GM23338 (cell line): ENCODE measurements at places on chromosomes 1 and 21. TPM values are rescaled to one million over a fixed set of nuclear protein-coding genes. Genes with fewer than 3 reads are reported as not detected.
A peak's percentile ranks its signal among the peaks of the same experiment; 100 is the strongest.

DNA sequence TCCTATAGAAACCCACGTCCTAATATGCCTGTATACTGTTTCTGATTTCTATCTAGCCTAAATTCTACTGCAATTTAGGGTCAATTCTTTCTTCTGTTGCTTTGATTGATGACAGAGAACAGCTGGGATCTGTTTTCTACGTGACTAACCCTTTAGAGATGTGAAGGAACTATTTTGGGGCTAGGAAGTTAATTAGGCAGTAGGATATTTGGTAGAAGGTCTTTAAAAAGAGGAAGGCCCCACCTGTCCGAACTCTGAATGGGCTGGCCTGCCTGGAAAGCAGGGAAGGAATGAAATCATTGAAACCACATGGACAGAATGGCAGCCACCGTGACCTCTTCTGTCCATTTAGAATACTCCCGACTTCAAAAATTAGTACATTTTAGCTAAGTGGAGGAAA, 21.0 kb downstream of the EIF2D start:
- no peak overlapping the region for H3K27ac ChIP-seq
- H3K4me1 ChIP-seq, result no peaks in the 10 kb centered on the region
- no peak for DNase-seq
- no peaks in the 10 kb centered on the region for H3K27me3 ChIP-seq
- H3K4me3 ChIP-seq, result no peak overlapping the region

DNA sequence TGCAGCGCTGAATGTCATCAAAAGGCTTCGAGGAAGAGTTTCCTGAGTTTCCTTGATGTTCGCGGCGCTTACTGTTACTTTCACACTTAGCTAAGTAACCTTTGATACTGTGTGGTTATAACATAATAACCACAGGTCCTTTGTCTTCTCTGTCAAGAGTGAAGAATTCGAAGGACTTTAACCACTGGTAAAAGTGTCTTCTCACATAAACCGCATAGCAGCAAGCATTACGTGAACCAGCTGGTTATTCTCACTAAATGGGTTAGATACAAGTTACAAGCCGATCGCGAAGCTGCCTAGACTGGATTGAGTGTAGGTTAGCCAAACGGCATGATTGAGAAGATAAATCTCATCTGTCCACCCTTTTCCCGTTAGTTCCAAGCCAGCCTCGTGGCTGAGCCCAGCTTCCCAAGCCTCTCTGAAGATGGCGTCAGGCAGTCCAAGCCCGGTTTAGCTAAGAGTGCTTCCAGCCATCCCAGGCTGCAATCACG, 18.3 kb upstream of the IFNGR2 start:
- no peak for DNase-seq
- no peak overlapping the region for H3K4me3 ChIP-seq
- no peak overlapping the region for H3K27ac ChIP-seq

- H3K27ac ChIP-seq, result no peak overlapping the region
- no peaks in the 10 kb centered on the region for H3K36me3 ChIP-seq
- DNase-seq, result peak; percentile 53
Measured at GRCh38 chr1:225655509-225656258, 2.8 kb upstream of the ENAH start.

GRCh38 chr1:52926864-52927211, 238 bp upstream of the SCP2 start:
- DNase-seq, result no peak
- H3K4me1 ChIP-seq, result 0 out of 2 replicates have a peak, but pooled peaks cover 5% of the 10 kb centered on the region
- H3K4me3 ChIP-seq, result peak overlapping the region; percentile 84

GRCh38 chr1:231162297-231162969, 575 bp downstream of the TRIM67 start:
- peaks cover 94% of the 10 kb centered on the region for H3K27me3 ChIP-seq
- H3K4me1 ChIP-seq, result 0 out of 2 replicates have a peak, but pooled peaks cover 6% of the 10 kb centered on the region
- DNase-seq, result peak; percentile 71
- peak overlapping the region; percentile 69 for H3K4me3 ChIP-seq

DNA sequence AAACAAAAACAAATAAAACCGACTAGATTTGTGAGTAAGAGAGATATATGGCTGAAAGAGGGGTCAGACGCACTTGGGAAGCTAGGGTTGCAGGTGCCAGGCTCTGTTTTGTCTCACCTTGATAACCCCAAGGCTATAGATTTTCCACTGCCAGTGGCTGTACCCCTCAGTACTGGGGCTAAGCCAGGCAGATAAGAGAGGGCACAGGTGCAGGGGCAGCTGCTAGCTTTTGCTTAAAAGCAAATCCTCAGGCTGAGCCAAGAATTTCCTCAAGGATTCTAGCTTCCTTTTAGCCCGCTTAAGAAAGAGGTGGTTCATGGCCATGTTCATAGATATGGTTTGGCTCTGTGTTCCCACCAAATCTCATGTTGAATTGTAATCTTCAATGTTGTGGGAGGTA, 57.9 kb downstream of the OVGP1 start:
- no peak for DNase-seq
- H3K4me3 ChIP-seq, result no peak overlapping the region
- no peak overlapping the region for H3K27ac ChIP-seq
- H3K27me3 ChIP-seq, result no peaks in the 10 kb centered on the region
- H3K36me3 ChIP-seq, result no peaks in the 10 kb centered on the region
- H3K4me1 ChIP-seq, result peaks cover 4% of the 10 kb centered on the region

- H3K27ac ChIP-seq, result no peak overlapping the region
- H3K36me3 ChIP-seq, result no peaks in the 10 kb centered on the region
- peaks cover 17% of the 10 kb centered on the region for H3K4me1 ChIP-seq
- H3K4me3 ChIP-seq, result peak overlapping the region; percentile 70
- peaks cover 42% of the 10 kb centered on the region for H3K27me3 ChIP-seq
Measured at GRCh38 chr1:154405747-154406571, 816 bp downstream of the IL6R start.

Gene CCDC27
- total RNA-seq, result 0.45 TPM in 1 of 2 replicates, not detected in the other

Gene CD53
- total RNA-seq, result 0.28 and 0.93 TPM in 2 replicates

Gene KCNN3
- 1.9 and 4.0 TPM in 2 replicates for total RNA-seq

Gene CFHR1
- not detected in 2 replicates for total RNA-seq

Gene MXRA8
- total RNA-seq, result 11.7 and 17.2 TPM in 2 replicates
